ENCODE measurements at places on chromosomes 12 and 14.
A peak's percentile ranks its signal among the peaks of the same experiment; 100 is the strongest.

DNA sequence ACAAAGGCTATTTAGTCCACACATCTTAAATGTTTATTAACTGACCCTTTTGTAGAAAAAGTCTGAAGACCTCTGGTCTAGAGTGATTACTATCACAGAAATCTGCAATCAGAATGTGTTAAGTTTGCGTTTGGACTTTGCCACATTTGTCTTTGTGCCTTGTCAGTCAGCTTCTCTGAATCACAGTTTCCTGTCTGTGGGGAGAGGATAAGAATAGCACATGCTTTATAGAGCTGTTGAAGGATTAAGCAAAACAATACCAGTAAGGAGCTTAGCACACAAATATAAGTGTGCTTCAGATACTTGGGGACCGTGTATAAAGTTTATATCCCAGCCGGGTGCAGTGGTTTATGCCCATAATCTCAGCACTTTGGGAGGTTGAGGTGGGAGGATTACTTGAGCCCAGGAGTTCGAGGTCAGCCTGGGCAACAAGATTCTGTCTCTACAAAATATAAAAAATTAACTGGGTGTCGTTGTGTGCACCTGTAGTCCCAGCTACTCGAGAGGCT is 63.0 kb upstream of the BTG1 start:
- DNase-seq, result peak; percentile 47

- no peak for DNase-seq
Observed at GRCh38 chr12:128621304-128621703, 202.5 kb downstream of the SLC15A4 start.

DNA sequence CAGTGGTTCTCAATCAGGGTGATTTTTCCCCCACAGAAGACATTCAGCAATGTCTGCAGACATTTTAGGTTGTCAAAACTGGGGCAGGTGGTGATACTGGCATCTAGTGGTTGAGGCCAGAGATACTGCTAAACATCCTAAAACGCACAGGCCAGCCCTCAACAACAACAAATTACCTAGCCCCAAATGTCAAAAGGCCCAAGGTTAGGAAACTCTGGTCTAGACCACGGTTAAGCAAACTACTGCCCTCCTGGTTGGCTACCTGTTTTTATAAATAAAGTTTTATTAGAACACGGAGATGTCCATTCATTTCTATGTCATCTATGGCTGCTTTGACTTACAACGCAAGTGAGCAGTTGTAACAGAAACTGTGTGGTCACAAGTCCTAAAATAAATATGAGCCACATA is 186.7 kb downstream of the EFCAB11 start:
- DNase-seq, result peak; percentile 43

DNA sequence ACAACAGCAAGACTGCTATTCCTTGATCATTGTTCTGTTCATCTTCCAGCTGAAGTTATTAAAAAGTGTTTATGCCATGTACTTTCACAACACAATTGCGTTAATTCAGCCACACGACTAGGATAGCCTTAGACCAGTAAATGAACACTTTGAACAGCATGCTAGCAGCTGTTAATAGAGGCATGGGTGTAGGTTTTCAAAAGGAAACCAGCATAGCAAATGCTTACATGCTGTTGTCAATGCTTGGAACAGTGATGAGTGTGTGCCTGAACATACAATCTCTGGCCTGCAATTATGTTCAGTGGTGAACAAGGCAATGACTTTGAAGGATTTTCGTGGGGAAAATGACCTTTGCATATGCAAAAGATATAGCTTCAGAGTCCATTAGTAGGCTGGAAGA is 127.4 kb upstream of the RBM19 start:
- no peak for DNase-seq

DNA sequence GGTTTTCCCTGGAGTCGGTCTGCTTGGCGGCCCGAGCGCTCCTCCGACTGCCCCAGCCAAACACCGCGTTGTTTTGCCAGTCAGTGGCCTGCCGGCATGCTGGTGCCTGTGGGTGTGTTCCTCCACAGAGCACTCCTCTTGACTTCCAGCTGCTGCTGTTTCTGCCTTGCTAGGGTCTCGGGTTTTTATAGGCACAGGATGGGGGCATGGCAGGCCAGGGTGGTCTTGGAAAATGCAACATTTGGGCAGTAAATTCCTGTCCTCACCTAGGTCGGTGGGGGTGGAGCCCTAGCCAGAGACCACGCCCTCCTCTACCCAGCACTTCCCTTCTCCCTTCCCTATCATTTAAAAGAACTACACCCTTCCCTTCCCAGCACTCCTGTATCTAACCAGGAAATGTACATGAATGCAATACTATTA is 34.7 kb upstream of the VASH1 start:
- no peak for DNase-seq

DNA sequence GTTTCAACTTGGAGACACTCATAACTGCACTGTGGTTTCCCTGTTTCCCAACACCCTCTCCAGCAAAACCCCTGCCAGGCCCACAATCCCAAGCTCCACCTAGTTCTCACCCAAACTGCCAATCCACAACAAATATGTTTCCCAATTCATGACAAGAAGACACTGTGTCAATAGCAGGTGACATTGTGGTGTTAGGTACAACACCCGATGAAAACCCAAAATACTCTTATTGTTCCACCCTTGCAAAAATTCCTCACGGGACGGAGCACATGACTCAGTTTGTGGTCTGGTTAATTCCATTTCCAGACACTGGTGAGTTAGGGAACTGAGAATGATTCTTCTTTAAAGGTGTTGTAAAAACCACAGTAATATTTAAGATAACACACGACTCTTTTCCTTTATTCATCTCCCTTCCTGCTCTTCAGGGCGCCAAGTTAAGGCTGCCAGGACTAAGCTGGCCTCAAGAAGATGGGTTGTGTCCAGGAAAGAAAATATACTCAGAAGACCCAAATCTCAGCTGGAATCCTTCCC is 735.5 kb downstream of the MED13L start:
- DNase-seq, result no peak

DNA sequence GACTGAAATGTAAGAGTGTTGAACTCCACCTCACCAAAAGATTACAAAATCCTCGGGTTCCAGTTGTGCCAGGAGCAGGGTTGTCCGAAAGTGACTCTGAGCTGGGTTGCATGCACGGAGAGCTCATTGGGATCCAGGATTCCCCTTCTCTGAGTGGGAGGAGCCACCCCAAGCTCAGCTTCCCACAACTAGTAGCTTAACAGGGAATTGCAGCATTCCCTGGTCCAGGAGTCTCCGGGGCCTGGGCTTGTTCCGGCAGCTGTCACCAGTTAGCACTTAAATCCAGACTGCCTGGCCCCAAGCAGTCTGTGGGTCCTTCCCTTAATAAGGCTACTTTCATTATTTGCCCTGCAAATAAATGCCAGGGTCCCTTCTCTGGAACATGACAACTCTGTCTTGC is 50.1 kb downstream of the CD9 start:
- DNase-seq, result no peak

GRCh38 chr12:66417217-66417616 is 114.9 kb downstream of the HELB start:
- DNase-seq, result no peak

DNA sequence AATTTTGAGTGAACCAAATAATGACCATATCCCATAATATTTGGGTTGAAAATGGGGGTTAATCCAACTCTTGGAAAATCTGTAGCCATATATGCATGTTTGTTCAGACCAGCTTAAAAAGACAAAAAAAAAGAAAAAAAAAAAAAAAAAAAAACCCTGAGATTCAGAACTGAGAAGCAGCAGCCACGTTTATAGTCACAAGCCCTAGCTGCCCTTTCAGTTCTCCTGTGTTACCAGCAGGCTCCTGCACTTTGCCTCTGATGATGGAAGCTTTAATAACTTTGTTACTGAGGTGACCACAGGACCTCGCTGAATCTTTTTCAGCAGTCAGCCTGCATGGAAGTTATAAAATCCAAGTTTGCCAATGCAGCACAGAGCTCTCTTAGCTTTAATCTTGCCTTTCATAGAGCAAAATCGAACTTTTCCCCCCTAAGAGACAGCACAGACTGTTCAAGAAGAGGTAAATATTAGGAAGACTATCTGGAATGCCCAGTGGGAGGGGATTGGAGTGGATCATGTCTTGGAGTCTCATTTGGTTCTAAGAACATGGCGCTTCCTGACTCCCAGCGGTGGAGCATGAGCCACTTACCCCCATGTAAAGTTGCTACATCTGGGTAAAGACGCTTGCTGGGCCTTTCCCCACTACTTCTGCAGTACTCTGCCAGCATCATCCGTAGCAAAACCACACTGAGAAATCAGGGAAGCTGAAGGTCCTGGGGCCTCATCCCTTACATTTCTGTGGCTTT is 20.6 kb downstream of the GNG2 start:
- DNase-seq, result no peak

DNA sequence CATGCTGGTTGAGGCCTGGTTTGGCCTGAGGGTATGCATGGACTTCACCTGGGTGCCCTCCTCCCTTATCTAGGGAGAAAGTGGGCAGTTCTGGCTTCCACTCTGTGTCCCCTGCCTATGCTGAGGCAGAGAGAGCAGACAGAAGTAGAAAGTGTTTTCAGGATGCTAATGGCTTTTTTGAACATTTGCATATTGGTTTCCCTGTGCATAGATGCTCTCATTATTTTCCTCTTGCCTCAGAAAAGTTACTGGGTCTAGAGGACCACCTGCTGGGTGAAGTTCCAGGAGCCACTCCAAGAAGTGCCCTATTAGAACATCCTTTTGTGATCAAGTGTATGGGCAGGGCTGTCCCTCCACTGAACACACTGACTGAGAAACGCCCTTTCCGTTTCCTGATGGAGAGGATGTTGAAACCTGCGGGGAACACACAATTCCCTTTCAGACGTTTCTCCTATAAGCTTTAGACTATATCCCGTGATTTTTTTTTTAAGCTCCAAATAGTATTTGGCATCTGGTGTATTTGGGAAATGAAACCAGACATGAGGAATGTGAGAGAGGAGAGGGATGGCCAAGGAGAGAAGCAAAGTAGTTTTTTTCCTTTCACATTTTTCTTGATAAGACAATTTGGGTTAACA is 66.6 kb downstream of the DAAM1 start:
- no peak for DNase-seq

GRCh38 chr14:20624495-20625070 is 16.9 kb downstream of the OR6S1 start:
- peak; percentile 55 for DNase-seq

DNA sequence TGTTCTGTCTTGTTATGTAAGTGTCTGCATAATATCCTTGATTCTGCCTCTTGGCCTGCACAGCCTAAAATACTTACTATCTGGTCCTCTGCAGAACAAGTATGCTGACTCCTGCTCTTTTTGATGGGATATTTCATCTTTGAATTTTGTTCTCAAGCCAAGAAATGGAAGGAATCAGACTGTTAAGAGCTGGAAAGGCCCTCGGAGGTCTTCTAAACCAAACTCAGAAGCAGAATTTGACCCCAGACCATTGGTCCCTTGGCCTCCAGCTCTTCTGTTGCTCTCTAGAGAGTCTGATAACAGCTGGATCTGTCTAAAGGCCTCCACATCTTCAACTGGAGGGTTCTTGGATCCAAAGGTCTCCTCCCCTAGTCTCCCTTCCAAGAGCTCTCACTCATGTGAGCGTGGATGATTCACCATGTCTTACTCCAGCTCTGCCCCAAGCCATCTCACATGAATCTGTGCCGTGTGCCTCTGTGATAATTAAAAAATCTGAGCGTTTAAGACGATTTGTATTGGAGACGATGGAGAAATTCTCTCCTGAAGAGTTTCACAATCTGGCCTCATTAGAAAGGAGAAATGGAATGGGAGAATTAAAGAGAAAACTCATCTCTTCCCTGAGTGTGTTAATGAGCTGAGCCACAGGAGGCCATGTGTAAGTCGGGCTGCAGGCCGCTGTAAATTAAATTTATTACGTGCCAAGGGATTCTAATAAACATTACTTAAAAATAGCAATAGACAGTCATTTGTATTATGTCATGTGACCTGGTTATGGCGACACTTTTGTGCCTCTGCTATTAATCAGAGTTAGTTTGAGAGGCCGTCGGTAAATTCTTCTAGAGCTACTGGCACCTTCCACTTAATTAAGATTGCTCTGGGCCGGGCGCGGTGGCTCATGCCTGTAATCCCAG is 15.4 kb upstream of the PRIMA1 start:
- no peak for DNase-seq

DNA sequence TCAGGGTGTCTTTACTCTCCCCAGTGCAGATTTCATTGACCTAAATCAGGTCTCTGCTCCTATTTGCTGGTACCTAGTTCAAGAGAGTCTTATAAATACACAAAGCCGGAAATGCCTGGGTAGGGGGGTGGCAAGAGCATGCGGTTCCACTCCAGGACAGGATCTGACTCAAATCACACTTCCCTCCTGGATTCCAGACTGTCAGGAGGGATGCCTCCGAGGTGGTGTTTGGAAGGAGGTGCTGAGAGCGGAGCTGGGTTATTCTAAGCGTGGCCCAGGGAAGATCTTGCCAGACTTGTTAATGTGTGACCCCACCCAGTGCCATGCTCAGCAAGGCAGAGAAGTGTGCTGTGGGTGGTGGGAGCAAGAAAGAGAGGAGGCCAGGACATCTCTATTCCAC is 49.8 kb downstream of the B4GALNT3 start:
- DNase-seq, result no peak

DNA sequence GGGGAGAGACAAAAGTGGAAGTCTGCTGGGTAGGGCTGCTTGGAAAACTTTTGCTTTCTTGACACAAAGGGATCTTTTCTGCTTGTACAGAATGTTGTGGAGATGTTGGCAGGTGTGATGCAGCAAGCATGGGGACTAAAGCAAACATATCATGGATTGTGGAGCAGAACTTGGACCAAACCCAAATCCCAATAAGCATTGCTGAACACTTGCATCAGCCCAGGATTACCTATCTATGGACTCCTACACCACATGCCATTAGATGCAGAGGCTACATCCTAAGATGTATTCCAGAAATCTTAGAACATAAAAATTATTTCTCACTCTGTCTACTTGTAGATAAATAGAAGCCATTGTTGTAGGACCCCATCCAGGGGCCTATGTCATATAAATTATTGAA is 44.7 kb upstream of the RERG start:
- no peak for DNase-seq

- peak; percentile 40 for DNase-seq
Observed at GRCh38 chr12:66269757-66270383, 32.4 kb upstream of the HELB start.

GRCh38 chr14:73944432-73945158 is 5.3 kb downstream of the FAM161B start:
- no peak for DNase-seq

GRCh38 chr12:42485823-42486222 is 103.7 kb downstream of the PRICKLE1 start:
- no peak for DNase-seq

DNA sequence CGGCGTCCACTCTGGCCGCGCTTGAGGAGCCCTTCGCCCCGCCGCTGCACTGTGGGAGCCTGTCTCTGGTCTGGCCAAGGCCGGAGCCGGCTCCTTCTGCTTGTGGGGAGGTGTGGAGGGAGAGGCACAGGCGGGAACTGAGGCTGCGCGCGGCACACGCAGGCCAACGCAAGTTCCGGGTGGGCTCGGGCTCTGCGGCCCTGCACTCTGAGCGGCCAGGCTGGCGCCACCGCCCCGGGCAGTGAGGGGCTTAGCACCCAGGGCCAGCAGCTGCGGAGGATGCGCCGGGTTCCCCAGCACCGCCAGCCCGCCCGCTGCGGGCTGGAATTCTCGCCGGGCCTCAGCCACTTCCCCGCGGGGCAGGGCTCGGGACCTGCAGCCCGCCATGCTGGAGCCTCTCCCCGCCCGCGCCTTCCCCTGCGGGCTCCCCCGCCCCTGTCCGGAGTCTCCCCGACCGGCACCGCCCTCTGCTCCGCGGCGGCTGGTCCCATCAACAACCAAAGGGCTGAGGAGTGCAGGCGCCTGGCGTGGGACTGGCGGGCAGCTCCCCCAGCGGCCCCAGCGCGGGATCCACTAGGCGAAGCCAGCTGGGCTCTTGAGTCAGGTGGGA is 921.2 kb upstream of the FOXG1 start:
- DNase-seq, result no peak

- no peak for DNase-seq
Observed at GRCh38 chr14:63705561-63706070, 22.2 kb downstream of the SGPP1 start.

Measured in GM13976 (cell line).